Activated naive CD8-positive, alpha-beta T cell treated with anti-CD3 and anti-CD28 coated beads, Interleukin-2, amount 10 ng/mL, durations not matched to agents 7 days and 5 days (primary cell): ENCODE measurements at places on chromosomes 11 and 22. TPM values are rescaled to one million over a fixed set of nuclear protein-coding genes. Genes with fewer than 3 reads are reported as not detected.

PTGDR2 gene
- 2.5 TPM for total RNA-seq

KAT5 gene
- total RNA-seq: 82.6 TPM

SCGB1A1 gene
- total RNA-seq: not detected

SYNGR1 gene
- 27.1 TPM for total RNA-seq

OR6A2 gene
- not detected for total RNA-seq

OTOG gene
- not detected for total RNA-seq

NXPE4 gene
- not detected for total RNA-seq

DNA sequence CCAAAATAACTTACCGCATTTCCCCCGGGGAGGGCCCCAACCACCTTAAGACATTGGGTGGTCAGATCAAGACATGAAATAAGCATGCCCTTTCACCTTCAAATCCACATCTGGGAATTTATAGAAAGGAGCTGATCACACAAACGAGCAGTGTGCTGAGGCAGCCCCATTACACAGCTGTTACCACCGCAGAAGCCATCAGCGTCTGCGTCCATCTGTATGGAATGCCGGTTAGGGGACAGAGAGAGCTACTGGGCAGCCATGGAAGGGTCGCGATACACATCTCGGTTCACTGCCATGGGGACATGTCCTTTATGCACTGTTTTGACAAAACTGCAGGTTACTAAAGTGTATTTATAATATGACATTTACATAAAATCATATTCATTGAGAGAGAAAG is 105.1 kb upstream of the LMO1 start:
- no peak for DNase-seq

DNA sequence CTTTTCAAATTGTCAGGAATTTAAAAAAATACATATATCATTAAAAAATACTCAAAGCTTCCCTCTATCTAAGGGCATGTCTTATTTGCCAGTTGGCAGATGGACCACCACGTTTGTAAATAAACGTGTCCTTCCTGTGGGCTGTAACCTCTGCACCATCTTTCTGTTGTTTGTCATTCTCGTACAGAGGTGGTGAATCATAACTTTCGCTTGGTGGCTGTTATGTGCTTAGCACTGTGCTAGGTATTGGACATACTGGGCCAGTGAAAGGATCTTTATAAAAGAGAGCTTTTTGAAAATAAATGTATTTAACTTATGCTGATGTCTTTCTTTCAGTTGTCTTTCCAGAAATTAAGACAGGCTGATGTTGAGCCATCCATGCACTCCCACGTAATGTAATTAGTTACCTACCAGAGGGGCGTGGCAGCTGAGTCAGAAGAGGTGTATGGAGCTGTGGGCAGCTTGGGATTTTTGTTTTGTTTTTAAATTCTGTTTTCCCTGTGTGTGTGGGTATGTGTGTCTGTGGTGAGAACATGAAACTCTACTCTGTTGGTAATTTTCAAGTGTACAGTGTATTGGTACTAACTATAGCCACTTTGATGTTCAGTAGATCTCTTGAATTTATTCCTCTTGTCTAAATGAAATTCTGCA is 62.7 kb downstream of the TECTA start:
- DNase-seq: no peak

GRCh38 chr11:60951904-60952741 is at the start of gene SLC15A3:
SLC15A3 (minus strand) TSS chr11:60952176; CDS start chr11:60951551, 625 bp downstream.
- peak; percentile 55 for DNase-seq

DNA sequence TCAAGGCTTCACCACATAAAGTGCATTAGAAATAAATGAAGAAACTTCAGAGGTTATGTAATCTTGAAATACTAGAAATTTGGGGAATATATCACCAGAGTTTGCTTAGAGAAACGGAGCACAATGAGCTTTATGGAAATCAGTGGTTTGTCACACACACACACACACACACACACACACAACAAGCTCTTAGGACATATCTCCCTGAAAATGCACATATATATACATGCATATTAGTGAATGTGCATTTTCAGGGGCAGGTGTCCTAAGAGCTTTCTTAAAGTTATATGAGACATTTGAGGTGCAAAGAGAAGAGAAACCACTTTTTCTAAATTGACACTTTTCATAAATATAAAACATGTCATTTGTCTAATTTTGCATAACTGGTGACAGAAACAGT is 93.7 kb upstream of the CARD18 start:
- DNase-seq: no peak

- no peak for DNase-seq
These were observed 309.3 kb upstream of the CHORDC1 start for GRCh38 chr11:90532125-90532524.

- no peak for DNase-seq
These were observed 61.2 kb upstream of the SUSD2 start for GRCh38 chr22:24120044-24120443.

DNA sequence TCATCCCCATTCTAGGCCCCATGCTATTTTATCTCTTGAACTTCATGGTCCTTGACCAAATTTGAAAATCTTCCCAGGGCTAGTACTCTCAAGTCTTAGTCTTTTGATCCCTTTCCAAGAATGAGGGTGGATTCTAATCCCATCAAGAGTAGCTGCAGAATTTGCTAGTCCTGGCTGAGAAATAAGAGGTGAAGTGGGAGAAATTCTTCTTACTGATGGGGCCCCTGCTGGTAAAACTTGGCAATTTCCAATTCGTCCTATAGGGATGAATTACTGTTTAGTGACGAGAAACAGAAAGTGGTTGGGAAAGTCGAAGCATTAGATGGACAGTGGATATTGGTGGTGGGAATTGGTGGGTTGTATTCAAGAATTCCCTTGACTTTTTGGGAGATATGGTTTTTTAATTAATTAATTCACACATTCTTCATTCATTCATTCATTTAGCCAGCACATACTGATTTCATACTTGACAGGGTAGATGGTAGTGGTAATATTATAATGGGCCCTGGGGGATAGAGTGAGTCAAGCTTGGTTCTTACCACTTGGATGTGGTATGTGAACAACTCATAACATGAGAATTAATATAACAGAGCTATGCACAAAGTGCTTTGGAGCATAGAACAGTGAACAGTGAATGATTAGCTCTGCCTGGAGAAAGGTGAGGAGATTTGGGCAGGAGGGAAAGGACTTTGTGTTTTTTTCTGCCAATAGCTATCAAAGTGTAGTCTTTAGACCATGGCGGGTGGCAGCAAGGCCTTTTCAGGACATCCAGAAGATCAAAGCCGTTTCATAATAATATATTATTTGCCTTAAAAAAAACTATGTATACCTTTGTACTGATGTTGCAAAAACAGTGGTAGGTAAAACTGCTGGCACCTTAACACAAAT is 103.8 kb downstream of the STIM1 start:
- DNase-seq: no peak

DNA sequence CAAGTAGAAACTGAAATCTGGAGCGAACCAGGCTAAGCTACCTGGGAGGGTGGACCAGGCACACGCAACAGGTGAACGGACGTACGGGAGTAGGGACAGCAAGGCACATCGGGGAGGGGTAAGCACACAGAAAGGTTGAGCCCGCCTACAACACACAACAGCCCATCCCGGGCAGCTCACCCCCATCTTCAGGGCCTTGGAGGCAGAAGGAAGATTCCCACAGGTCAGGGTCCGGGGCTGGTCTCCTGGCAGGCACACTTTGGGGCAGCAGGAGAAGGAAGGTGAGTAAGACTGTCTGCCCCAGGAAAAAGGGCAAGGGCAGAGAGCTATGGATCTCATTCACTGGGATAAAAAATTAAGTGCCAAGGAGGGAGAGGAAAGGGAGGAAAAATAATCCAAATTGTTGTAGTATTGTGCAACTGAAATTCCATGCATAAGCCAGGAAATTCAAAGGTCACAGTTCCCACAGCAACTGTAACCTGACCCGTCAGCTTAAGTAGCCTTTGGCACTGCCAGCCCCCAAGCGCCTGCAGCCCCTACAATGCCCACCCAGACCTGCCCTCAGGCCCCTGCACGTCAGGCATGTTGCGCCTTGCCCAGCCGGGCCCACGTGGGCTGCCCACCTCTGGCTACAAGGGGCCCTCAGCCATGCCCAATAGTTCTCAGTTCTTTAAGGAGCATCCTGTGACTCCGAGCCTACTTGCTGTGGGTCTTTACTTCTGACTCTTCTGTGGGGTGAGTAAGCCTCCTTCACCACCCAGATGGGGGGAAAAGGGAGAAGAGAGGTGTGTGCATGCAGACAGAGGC is 51.8 kb downstream of the MICAL3 start:
- no peak for DNase-seq

GRCh38 chr22:49956914-49957825 is 3.4 kb upstream of the PIM3 start:
- DNase-seq: no peak

GRCh38 chr11:60251485-60252212 is 8.7 kb upstream of the MS4A4E start:
- DNase-seq: no peak

DNA sequence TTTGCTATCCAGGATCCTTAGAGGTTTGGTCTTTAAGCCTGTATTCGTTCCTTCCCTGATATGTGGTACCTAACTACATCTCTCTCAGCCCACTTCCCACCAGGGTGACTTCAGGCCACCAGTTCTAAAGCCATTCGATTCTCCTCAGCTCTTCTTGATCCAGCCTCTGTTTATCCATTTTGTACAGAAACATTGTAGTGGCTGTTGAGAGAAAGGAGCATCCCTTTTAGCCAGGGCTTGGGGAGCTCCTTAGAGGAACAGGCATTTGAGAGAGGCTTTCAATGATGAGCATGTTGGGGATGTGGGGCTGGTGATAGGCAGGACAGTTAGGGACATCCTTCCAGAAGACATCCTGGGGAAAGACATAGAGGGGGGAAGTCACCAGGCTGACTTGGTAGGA is 17.9 kb downstream of the UBE2L3 start:
- DNase-seq: no peak

DNA sequence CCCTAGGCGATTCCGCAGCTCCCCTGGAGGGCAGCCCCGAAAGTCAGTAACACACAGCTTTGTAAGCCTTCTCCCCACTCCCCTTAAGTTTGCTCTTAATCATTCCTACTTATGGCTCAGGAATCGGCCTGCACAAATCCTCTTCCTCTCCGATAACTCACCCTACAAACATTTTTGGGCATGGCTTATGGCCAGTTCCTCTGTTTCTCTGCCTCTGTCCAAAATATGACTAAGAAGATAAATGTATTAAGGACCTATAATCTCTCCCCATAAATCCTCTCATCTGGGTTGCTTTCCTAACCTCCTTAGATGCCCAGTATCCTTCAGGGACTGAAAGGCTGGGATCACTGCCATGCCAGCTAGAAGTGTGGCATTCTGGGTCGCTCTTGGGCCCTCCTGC is 41.0 kb downstream of the PAMR1 start:
- no peak for DNase-seq

DNA sequence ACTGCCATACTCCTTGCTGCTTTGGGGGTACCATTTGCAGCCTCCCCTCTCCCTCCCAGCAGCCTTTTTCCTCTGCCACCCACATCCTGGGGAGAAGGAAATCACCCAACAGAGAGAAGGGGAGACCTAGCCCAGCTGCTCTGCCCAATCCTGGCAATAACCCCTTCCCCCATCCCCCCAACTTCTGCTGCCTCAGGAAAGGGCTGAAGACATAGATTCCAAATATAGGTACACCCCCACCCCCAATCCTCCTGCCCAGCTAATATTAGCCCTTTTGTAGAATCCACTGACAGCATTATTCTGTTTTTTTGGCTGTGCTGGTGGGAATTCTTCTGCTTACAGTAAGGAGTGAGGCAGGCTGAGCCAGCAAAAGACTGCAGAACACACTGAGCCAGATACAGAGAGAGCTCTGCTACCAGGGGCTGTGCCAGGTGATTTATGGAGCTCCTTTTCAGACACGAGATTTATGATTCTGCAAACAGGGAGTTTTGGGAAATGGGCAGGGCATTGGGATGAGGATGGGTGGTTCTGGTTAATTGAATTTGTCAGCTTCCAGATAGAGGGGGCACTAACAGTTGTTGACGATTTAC is 164.0 kb downstream of the TENM4 start:
- DNase-seq: no peak

GRCh38 chr22:20509344-20510047 is 2.1 kb downstream of the MED15 start:
- no peak for DNase-seq
